ENCODE measurements at places on chromosomes 11 and 22. TPM values are rescaled to one million over a fixed set of nuclear protein-coding genes. Genes with fewer than 3 reads are reported as not detected.

Gene FUT4
- 1.4 TPM for total RNA-seq

Gene KCNQ1
- total RNA-seq = 41.8 TPM

Gene PTPRCAP
- 0.60 TPM for total RNA-seq

Gene RHOD
- total RNA-seq = 49.5 TPM

Gene PGR
- 11.7 TPM for total RNA-seq

Gene C1QTNF6
- 1.3 TPM for total RNA-seq

Gene LDLRAD3
- total RNA-seq = 1.0 TPM

Gene KLHL22
- 16.1 TPM for total RNA-seq

Gene MICAL2
- total RNA-seq = 85.0 TPM

Gene MAPK8IP2
- total RNA-seq = 0.33 TPM

Gene EIF3F
- total RNA-seq = 151 TPM

Gene LGR4
- 13.0 TPM for total RNA-seq

Gene CASP5
- not detected for total RNA-seq

- no peak for DNase-seq
Observed at GRCh38 chr11:55956521-55956920, 13.2 kb downstream of the OR10AG1 start.

- DNase-seq = no peak
Observed at GRCh38 chr11:57222239-57222638, 14.8 kb downstream of the APLNR start.

- DNase-seq = no peak
Observed at GRCh38 chr11:8389029-8389996, 125.6 kb upstream of the LMO1 start.

DNA sequence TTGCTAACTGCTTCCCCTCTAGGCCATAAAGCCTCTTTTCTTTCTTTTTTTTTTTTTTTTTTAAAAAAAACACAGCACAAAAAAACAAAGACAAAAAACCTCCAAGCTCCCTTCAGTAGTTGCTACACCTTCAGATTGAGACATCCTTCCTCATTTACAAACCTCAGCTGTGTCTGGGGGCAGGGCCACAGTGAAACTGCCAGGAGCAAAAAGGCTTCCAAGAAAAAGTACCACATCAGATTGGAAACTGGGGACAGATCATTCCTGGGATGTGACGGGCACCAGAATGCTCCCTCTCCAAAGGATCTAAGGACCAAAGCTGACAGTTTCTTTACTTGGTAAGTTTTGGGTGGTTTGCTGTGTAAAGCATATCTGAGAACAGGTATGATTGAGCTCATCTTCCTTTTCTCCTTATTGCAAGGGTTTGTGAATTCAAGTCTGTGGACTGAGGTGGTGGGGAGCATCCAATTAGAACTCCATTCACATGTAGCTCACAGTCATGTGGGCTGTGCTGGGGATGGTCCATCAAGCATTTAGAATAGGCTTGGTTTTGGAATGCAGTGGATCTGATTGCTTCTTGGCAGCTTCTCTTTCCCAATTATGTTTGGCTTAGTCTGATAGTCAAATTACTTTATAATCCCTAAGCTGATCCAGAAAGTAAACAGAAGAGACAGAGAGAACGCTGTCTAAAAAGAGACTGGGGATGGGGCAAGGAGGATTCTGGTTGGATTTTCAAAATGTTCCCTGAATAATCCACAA, 705 bp downstream of the BBOX1 start:
- DNase-seq = no peak

GRCh38 chr11:17516551-17517150, 27.6 kb downstream of the USH1C start:
- DNase-seq = no peak

DNA sequence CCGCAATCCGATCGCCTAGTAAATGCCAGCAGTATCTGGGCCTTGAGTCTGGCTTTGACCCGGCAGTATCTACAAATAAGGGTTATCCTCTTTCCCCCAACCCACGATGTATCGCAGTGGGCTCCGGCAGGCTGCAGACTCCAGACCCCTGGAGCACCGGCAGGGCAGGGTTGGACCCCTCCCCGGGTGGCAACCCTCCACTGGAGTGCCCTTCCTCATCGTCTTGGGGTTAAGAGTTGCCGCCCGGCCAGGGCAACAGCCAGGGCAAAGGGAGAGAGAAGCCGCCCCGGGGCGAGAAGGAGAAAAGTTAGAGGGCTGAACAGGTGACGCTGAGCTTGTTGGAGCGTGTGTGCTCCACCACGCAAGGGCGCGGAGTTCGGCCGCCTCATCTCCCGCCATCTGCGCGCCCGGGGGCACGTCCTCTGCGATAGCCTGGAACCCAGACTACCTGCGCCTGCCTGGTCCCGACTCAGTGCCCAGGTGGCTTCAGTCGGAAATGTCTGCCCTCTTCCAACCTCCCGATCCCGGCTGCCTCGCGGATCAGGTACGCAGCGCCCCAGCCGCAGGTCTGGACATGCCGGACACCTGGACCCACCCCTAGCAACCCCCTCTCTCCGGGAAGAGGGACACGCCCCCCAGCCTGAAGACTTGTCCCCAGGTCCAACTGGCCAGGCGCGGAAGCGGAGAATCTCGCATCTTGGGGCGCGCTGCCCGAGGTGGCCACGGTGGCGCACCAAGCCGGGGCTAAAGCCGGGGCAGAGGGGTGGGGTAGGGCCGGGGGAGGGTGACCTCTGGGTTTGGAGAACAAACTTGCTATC, 1.2 kb downstream of the DSCAML1 start:
- no peak for DNase-seq

DNA sequence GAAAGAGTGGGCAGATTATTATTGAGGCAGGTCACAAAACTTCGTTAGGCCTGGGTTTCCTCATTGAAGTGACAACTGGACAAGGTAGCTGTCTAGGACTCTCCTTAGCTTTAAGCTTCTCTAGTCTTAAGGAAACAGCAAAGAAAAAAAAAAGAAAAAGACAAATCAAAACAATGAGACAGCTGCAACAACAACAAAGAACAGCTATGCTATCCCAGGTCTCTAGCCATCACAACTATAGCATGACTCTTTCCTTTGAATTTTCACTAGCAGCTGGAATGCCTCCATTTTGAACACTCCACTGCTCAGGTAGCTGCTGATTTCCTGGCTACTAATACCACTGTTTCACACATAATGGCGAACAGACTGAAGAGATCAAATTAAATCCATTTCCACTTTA, 302.4 kb upstream of the SORL1-AS1 start:
- DNase-seq = no peak

DNA sequence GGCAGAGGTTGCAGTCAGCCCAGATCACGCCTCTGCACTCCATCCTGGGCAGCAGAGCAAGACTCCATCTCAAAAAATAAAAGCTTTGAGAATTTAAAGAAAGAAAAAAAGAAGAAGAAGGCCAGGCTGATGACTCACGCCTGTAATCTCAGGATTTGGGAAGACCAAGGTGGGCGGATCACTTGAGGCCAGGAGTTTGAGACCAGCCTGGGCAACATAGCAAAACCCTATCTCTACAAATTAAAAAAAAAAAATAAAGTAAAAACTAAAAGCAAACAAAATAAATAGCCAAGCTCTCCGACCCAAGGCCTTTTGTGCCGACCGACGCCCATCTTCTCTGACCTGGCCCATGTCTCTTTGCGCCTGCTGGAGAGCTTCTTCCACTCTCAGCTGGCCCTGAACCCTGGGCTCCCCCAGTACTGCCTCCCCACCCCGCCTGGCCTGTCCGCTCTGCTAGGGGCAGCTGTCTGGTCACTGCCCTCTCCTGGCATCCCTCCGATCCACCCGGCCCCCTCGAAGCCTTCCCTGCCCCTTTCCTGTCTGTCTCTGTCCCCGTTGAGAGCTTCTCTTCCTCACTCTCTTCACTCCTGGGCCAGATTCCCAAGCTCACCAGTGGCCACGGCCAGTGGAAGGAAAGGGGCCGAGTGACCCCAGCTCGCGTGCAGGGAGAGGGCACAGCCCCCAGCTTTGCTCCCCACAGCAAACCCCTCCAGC, 4.8 kb upstream of the LSP1 start:
- no peak for DNase-seq

GRCh38 chr22:22484023-22484422, 24.5 kb downstream of the ZNF280B start:
- no peak for DNase-seq

DNA sequence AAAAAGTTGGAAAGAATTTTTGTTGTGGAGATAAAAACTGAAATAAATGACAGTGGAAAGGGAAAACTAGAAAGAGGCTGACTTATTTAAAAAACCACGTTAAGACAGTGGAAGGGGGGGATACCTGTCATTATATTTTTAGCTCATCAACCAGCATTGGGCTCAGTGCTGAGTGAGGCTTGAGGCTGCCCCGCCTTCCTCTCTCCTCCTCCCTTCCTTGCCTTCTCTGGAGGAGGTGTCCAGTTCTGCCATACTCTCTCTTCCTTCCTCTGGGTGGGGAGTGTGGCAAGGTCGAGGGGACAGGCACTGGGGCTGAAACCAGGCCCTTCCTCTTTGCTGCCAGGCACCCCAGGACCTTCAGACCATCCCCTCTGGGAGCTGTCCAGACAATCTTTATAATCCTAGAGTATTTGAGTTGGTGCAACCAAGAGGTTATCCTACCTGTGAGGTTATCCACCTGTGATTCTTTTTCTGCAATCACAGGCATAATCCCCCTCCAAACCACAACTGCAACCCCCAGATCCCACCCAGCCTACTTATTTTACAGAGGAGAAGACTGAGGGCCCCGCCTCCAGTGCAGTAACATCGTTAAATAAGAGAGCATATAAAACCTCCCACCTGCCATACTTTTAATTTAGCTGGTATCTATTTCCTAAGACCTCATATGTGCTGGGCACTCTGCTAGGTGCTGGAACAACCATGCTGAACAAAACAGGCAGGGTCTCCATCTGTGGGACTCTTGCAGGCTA, 578.5 kb downstream of the BUD13 start:
- DNase-seq = no peak

GRCh38 chr11:96052921-96053651, 129.2 kb upstream of the MTMR2 start:
- no peak for DNase-seq

DNA sequence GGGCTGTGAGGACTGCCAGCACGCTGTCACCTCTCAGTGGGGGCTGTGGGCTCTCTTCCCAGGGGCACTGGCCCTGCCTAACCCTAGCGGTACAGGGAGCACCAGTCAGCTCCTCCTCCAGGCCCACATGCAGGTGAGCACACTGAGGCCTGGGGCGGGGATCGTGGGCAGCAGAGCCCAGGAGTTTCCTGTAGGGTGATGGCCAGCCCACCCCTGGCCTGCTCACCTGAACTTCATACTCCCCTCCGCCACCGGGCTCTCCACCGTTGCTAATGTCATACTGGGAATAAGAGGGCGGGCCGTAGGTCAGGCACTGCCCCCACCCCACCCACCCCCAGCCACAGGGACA, 10.0 kb upstream of the TREH start:
- DNase-seq = no peak

DNA sequence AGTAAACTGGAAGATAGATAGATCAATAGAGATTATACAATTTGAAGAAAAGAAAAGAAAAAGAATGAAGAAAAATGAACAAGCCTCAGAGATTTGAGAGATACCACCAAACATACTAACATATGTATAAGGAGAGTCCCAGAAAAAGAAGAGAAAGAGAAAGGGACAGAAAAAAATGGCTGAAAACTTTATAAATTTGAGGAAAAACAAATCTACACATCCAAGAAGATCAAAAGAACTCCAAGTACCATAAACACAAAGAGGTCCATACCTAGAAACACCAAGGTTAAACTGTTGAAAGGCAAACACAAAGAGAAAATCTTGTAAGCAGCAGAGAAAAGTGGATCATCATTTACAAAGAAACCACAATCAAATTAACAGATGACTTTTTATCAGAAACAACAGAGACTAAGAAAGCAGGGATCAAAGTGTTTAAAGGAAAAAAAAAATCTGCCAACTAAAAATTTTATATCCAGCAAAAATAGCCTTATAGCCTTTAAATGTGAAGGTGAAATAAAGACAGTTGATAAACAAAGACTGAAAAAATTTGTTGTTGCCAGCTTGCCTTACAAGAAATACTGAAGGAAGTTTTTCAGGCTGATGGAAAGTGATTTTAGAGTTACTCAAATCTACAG, 11.8 kb upstream of the AKIP1 start:
- no peak for DNase-seq

- DNase-seq = no peak
Observed at GRCh38 chr11:111548525-111548924, 8.0 kb downstream of the LAYN start.

DNA sequence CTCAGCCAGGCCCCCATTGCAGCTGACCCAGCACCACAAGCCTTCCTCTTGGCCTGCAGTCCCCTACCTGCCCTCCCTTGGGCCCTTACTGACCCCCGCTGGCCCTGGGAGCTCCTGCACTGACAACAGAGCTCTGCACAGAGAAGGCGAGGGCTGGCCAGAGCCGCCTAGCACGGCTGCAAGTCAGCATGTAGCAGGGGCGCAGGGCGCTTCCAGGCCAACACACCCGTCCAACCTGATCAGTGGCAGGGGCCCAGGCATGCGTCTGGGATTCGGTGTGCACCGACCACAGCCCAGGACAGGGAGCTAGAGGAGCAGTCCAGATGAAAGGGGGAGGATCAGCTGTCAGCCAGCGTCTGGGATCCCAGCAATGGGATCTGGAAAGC, 7.6 kb downstream of the WNT7B start:
- DNase-seq = no peak

- no peak for DNase-seq
Observed at GRCh38 chr11:102464859-102465500, 12.4 kb upstream of the TMEM123 start.

GRCh38 chr22:47045691-47046410, 283.4 kb downstream of the TBC1D22A start:
- no peak for DNase-seq

- no peak for DNase-seq
Observed at GRCh38 chr11:129289350-129290040, 86.2 kb upstream of the BARX2 start.

DNA sequence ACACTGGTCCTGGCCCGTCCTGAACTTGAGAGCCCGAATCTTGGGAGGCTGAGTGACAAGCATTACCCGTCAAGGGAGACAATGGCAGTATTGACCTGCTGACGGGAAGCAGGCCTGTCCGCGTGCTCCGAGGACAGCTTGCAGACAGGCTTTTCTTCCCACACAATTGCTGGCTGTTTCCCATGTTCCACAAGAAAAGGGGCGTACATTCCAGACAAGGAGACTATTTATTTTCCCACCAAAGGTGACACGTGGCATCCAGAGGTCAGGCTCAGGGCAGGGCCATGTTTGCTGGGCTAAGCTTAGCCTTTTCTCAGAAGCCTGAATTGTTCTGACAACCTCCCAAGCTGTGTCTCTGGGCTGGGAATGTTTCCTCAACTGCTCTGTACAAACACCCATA, 86.9 kb upstream of the SPON1 start:
- no peak for DNase-seq

DNA sequence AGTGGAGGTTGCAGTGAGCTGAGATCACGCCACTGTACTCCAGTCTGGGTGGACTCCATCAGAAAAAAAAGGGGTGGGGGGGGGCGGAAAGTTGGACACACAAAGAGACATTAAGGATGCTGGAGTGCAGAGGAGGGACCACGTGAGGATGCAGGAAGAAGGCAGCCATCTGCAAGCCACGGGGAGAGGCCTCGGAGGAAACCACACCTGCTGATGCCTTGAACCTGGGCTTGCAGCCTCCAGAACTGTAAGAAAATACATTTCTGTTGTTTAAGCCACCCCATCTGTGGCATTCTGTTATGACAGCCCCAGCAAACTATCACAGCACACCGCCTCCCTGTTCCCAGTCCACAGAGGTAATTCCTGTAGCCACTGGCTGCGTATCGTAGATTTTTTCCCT, 9.2 kb upstream of the STIP1 start:
- DNase-seq = no peak
